ENCODE measurements at places on chromosomes 2 and 18.

DNA sequence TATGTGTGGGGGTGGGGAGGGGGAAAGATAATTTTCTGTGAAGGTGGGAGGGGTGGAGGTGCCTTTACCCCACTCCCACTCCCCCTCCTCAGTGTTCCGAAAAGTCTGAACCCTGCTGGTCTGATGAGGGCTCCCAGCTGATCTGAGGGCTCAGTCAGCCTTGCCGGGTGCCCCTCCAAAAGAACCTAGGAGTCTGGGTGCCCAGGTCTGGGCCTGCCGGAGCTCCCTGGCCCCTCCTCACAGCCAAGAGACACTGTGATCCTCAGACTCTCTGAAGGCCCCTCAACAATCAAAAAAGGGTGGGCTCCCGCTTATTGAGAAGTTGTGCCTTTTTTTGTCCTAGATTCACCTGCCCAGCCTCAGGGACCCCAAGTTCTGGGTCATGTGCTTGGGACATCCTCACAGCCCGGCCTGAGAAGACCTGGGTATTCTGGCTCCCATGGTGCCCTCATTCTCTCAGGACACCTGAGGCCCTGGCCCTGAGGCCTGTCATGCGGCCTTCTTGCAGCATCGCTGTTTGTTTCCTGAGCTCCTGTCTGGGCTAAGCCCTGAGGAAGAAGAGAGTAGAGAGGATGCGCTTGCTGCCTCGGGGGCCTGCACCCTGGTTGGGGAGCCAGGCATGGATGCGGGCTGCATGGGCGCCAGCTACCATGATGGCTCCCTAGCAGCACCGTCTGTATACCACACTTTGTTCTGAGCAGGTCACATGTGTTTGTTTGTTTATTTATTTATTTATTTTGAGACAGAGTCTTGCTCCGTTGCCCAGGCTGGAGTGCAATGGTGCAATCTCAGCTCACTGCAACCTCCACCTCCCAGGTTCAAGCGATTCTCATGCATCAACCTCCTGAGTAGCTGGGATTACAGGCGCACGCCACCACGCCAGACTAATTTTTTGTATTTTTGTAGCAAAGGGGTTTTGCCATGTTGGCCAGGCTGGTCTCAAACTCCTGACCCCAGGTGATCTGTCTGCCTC lies 44.0 kb downstream of the SDC1 start:
- no peak for DNase-seq

- no peak for DNase-seq
Observed at GRCh38 chr18:2913398-2914005, 66.7 kb downstream of the EMILIN2 start.

GRCh38 chr2:17517481-17518211 lies 594 bp downstream of the RAD51AP2 start:
- DNase-seq: no peak

DNA sequence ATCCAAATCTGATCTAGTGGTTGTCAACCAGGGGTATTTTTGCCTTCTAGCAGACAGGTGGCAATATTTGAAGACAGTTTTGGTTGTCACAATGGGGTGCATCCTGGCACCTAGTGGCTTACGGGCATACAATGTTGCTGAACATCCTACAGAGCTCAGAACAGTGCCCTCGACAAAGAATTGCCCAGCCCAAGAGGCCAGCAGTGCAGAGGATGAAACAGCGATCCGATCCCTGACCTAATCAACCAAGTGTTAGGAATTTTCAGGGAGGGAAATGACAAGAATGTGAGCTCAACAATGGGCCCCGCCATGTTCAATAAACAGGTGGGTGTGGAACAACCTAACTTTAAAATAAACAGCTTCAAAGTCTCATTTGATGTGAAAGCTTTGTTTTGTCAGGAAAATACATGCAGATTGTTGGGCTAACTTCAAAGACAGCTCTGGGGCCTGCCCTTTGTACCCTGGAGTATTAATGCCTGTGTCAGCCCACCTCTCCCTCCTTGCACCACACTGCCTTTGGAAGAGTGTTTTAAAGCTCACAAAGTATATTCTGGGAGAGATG lies 22.5 kb upstream of the SCYGR5 start:
- no peak for DNase-seq

GRCh38 chr2:45373534-45373933 lies 237.5 kb downstream of the SRBD1 start:
- DNase-seq: no peak

- no peak for DNase-seq
Observed at GRCh38 chr2:73821227-73821626, 7.5 kb upstream of the STAMBP start.

- DNase-seq: no peak
Observed at GRCh38 chr2:38095996-38096861, 20.3 kb upstream of the CYP1B1 start.

- DNase-seq: no peak
Observed at GRCh38 chr2:233252227-233252626, 754 bp downstream of the ATG16L1 start.

GRCh38 chr2:151853070-151853758 lies 25.0 kb upstream of the ARL5A start:
- no peak for DNase-seq

GRCh38 chr18:59619816-59620215 lies 77.4 kb downstream of the CCBE1 start:
- no peak for DNase-seq

DNA sequence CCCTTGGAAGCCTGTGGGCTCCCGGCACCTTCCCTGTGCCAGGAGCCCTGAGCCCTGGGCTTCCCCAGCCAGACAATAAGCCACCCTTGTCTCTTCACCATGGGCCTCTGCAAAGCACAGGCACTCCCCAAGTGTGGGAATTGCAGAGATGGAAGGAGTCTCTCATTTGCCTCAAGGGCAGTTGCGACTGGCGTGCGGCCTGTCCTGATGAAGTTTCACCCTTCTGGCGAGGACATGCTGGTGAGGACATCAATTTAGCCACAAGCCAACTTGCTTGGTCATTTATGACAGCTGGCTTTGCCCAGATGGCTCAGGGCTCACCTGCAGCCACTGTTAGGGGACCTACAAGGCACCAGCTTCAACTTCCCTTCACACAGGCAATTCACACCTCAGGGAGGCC lies 180.2 kb downstream of the ANAPC1 start:
- DNase-seq: no peak

- DNase-seq: no peak
Observed at GRCh38 chr18:10228326-10228725, 226.1 kb upstream of the APCDD1 start.
